Fibroblast of skin of abdomen (primary cell): ENCODE measurements at places on chromosomes 6 and 20.

DNA sequence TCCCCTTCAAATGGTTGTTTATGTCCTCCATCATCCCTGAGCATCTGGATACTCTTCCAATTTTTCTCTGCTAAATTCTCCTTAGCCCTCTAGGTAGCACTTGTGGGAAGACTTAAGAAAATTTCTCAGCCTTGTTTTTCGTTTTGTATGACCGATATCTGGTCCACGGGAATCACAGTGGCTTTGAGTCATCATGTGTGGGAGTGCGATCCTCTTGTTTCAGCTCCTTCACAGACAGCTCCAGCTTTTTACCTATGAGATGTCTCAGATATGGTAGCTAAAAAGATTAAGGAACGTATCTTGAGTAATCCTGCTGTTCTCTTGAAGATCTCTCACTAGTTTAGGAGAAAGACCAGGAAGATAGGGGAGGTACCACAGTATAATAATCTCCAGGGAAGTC is 196.1 kb downstream of the GRM1 start:
- no peak for DNase-seq

- DNase-seq, result peak; percentile 73
Measured at GRCh38 chr6:48765352-48765961, 654.5 kb upstream of the PTCHD4 start.

GRCh38 chr20:2967841-2968240 is 75.6 kb upstream of the GNRH2 start:
- no peak for DNase-seq

DNA sequence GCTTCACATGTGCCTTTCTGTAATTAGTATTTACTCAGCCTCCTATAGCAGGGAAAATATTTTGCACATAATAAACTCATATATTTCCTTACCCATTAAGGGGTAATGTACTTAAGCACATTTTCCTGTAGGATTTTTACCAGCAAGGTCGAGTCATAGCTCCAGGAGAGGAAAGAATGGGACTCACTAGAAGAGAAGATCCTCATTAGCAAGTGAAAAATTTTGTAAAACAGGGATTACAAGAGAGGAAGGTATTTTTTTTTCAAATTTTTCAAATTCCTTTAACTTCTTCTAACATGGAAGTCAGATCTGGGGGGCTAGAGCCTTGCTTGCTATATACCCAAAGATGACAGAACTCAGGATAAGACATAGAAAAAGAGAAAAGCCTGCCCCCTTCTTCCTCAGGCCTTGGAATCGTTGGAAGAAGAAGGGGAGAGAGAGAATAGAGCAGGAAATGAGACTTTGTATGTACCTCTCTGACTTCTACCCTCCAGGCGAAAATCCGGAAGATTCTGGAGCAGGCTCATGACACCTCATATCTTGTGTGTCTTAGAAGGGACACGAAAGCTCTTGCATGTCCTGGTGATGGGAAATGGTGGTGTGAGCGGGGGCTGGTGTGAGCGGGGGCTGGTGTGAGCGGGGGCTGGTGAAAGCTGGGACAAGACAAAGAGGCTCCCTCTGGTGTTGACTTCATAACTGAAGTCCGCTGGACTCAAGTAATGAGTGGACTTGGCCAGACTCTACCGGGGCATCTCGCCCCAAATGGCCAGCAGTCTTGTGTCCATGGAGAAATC is 256.9 kb upstream of the PLCB4 start:
- DNase-seq, result no peak

DNA sequence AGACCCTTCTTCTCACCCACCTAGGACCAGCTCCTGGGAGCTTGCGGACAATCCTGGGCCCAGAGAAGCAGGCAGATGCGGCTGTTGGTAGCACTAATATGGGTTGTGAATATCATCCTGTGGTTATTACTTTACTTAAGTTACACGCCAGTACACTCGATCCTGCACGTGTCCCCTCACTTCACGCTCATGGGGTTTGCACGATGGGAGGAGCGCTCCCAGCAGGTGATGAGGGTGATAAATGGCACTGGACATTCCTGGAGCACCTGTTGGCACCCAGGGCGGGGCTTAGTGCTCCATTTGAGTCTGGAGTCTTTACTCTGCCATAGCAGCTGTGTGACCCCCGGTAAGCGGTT is 335.1 kb downstream of the PREX1 start:
- no peak for DNase-seq

GRCh38 chr6:18254793-18255192 is 9.5 kb downstream of the DEK start:
- no peak for DNase-seq

- DNase-seq, result no peak
Measured at GRCh38 chr6:139161817-139162284, 27.0 kb downstream of the HECA start.

DNA sequence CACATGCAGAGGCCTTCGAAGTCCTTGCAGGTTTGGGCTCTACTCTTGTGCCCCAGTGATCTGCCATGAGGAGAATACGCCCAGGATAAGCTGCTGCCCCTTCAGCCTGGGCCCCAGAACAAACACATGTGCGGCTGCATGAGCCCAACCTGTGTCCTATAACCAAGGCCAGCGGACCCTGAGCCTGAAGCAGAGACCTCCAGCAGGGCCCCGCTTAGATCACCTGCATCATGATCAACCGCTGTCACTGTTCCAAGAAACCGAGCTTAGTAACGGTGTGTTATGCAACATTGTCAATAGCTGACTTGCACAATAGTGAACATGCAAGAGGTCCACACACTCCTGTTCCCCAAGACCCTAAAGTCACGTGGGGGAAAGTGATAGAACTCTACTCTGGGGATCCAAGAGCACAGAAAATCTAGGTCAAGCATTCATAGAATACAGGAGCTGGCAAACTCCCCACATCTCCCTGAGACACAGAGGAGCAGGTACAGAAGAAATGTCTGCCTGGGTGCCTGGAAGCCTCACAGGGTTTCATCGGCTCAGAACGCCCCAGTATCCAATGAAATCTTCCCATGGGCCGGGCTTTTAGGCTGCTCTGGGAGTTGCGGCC is 136.2 kb downstream of the BMP7 start:
- DNase-seq, result no peak

DNA sequence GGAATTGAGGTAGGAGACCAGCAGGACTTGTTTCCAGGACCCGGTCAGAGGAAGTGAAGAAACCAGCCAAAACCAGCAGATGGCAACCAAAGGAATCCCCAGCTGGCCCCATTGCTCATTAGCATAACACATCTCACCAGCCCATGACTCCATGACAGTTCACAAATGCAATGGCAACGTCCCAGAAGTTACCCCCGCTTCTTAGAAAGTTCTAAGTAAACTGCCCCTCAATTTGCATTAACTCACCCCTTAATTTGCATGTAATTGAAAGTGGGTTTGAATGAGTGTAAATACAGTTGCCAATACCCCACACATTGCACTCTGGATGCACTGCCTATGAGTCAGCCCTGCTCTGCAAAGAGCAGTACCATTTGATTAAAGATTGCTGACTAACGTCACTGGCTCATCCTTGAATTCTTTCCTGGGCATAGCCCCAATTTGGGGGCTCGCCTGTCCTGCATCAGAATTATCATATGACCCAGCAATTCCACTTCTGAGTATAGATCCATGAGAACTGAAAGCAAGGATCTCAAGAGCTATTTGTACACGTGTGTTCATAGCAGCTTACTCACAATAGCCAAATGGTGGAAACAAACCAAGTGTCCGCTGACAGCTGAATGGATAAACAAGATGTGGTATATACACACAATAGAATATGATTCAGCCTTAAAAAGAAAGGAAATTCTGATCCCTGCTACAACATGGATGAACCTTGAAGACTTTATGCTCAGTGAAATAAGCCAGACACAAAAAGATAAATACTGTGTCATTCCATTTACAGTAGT is 36.4 kb downstream of the MYLK4 start:
- peak; percentile 91 for DNase-seq

GRCh38 chr20:1663917-1664316 is 6.3 kb upstream of the SIRPG start:
- DNase-seq, result peak; percentile 5

- DNase-seq, result no peak
Measured at GRCh38 chr20:13863244-13863643, 78.4 kb downstream of the NDUFAF5 start.

DNA sequence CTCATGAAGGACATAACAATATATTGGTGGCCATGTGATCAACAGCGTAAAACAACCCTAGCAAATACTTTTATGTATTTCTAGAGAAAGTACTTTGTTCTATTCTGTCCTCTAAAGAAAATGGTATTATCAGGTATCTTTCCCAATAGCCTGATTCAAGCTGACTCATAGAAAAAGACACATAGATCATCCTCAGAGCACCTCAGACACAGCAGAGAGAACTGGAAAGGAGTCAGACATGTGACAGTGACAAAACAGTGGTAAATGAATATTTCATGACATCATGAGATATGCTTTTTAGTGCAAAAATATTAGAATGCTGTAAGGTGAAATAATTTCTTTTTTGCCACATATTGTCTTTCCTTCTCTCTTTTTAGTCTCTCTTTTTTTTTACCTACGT is 1355.0 kb upstream of the MAP3K7 start:
- no peak for DNase-seq
